ENCODE measurements at places on chromosomes 2 and 18.

DNA sequence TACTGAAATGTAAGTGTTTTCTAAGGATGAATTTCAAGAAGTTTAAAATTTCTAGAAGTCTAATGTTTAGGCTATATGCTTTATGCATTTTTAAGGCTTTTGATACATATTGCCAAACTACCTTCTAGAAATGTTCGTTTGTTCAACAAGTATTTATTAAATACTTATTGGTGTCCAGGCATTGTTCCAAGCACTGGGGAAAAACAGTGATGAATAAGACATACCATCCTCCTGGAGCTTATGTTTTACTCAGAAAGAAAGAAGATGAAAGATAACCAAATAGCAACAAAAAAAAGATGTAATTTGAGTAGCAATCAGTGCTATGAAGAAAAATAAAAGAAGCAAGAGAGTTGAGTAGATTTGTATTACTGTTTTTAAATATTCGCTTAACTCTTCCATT, 692.9 kb downstream of the SLC4A3 start:
- no peak for DNase-seq
- H3K4me1 ChIP-seq = no peaks in the 10 kb centered on the region
- no peaks in the 10 kb centered on the region for H3K27me3 ChIP-seq
- H3K4me3 ChIP-seq = no peak overlapping the region

- no peak for DNase-seq
- no peaks in the 10 kb centered on the region for H3K4me1 ChIP-seq
- H3K27me3 ChIP-seq = no peaks in the 10 kb centered on the region
Observed at GRCh38 chr18:73733806-73734314, 413.8 kb downstream of the FBXO15 start.

DNA sequence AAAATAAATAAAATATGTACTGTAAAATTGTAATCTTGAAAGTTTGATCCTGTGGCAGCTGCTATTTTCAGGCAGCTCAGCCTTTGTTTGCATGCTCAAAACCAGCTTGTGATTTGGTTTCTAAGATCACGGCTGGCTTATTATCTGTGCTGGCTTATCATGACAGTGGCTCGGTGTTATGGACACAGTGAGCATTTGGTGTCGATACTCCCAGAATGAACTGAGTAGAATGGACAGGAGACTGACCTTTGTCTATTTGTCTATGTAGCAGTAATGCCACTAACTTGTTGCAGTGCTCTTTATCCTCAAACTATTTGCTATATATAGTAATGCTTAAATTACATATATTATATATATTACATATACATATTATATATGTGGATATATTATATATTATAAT, 58.8 kb downstream of the NEDD4L start:
- no peaks in the 10 kb centered on the region for H3K36me3 ChIP-seq
- H3K27me3 ChIP-seq = no peaks in the 10 kb centered on the region

DNA sequence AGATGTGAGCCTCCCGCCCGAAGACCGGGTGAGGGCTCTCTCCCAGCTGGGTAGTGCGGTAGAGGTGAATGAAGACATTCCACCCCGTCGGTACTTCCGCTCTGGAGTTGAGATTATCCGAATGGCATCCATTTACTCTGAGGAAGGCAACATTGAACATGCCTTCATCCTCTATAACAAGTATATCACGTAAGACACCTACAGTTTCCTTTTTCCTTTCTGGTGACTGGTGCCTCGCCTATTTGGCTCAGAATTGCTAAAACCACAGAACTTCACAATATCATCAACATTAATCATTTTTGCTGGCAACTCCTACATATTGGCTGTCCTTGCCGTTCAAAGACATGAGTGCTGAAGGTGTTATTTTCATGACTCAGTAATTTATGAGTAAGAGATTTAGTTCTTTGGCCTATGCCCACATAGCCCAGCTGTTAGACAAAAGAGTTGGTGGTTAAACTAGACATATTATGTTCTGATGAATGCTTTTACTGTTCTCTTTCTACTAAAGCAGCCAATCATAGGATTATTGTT, 2.2 kb downstream of the STAMBP start:
- H3K4me1 ChIP-seq = peaks cover 15% of the 10 kb centered on the region
- no peak overlapping the region for H3K27ac ChIP-seq
- DNase-seq = no peak
- no peak overlapping the region for H3K4me3 ChIP-seq
- H3K36me3 ChIP-seq = peaks cover 19% of the 10 kb centered on the region

DNA sequence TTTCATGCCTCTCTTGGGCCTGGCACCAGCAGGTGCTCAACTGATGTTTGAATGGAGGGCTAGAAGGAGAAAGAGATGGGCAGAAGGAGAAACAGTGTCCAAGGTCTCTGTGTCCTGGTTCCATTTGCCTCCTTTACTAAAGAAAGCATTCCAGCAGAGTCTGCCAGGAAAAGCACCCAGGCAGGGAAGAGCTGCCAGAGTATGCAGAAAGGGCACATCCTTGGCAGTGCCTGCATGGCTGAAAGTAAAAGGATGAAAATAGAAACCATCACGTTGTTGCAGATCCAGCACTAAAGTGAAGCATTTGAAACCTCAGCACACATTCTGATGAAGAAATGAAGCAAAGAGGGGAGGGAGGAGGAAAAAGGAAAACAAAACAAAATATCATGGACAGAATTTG, 142.2 kb downstream of the ESCO1 start:
- H3K27ac ChIP-seq = no peak overlapping the region
- no peaks in the 10 kb centered on the region for H3K4me1 ChIP-seq
- H3K27me3 ChIP-seq = no peaks in the 10 kb centered on the region
- H3K4me3 ChIP-seq = no peak overlapping the region
- DNase-seq = no peak

DNA sequence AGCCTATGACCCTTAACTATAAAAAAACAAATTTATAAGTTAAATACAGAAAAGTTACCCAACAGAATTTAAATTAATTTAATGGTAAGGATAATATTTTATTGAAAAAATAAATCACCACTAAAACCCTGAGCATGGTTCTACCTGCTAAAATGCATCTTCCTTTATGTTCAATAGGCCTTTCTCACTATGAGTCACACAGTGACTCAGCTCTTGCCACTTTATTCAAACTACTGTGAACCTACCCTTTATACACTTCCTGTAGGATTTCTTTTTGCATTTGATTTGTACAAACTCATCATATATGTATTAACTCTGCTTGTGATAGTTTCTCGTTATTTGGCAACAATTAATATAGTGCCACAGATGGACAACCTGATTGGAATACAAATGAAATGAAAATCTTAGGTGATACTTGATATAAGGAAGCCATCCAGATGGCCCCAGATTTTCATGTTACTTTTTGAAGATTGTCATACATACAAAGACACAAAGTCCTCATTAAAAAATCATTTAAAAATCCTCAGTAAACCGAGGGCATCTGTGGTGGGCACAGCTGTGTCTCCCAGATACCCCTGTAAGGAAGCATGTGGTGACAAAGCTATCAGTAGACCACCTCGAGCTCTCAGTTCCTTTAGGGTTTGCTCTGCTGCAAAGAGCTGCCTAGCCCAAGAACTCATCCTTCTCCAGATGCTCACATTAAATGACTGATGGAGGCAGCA, 55.2 kb upstream of the COBLL1 start:
- H3K4me1 ChIP-seq = peaks cover 11% of the 10 kb centered on the region
- H3K36me3 ChIP-seq = no peaks in the 10 kb centered on the region
- H3K27me3 ChIP-seq = no peaks in the 10 kb centered on the region
- no peak overlapping the region for H3K4me3 ChIP-seq
- H3K27ac ChIP-seq = no peak overlapping the region
- DNase-seq = peak; percentile 67

- H3K4me3 ChIP-seq = no peak overlapping the region
- DNase-seq = no peak
Observed at GRCh38 chr18:8602040-8602439, 7.2 kb upstream of the RAB12 start.

DNA sequence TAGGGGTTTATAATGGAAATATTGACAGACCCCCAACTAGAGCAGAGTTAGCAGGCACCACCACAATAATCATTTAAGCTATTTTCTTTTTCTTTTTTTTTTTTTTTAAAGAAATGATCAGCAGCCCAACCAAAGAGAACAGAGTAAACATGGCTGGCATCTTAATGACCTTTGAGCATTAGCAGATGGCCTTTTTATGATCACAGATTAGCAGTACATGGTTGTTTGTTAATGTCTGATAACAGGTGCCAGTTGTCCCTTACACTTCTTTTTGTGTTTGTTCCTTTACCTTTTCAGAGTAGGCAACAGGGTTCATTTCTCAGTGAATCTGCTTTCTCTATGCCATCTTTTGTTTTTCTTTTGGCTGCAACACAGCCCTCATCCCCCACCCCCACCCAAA, 747.0 kb downstream of the BCL11A start:
- H3K4me1 ChIP-seq = no peaks in the 10 kb centered on the region
- H3K27me3 ChIP-seq = no peaks in the 10 kb centered on the region

- H3K4me1 ChIP-seq = peaks cover 21% of the 10 kb centered on the region
- H3K27me3 ChIP-seq = no peaks in the 10 kb centered on the region
- no peaks in the 10 kb centered on the region for H3K36me3 ChIP-seq
- H3K4me3 ChIP-seq = no peak overlapping the region
- H3K27ac ChIP-seq = peak overlapping the region; percentile 87
Observed at GRCh38 chr2:76861708-76862107, 660.5 kb downstream of the LRRTM4 start.

DNA sequence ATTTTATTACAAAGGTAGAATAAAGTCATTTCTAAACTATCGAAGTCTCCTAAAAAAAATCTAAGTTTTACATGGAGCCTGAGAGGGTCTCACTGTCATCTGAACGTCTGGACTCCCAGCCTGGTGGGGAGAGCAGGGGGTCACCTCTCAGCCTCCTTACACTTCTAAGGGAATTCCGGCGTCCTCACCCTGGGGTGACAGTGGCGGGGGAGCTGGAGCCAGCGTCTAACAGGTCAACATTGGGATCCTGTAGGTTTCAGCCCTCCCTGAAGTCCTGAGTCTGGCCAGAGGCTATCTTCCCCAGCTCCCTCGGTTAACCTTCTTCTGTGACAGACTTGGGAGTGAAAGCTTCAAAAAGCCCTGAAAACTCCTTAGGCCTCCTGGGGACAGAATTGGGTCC, 34.6 kb upstream of the GLI2 start:
- peaks cover 3% of the 10 kb centered on the region for H3K27me3 ChIP-seq
- DNase-seq = no peak
- H3K27ac ChIP-seq = no peak overlapping the region

GRCh38 chr2:48424866-48425265, 105.1 kb upstream of the STON1 start:
- H3K36me3 ChIP-seq = no peaks in the 10 kb centered on the region
- H3K4me1 ChIP-seq = no peaks in the 10 kb centered on the region
- H3K4me3 ChIP-seq = no peak overlapping the region
- no peaks in the 10 kb centered on the region for H3K27me3 ChIP-seq
- H3K27ac ChIP-seq = no peak overlapping the region

DNA sequence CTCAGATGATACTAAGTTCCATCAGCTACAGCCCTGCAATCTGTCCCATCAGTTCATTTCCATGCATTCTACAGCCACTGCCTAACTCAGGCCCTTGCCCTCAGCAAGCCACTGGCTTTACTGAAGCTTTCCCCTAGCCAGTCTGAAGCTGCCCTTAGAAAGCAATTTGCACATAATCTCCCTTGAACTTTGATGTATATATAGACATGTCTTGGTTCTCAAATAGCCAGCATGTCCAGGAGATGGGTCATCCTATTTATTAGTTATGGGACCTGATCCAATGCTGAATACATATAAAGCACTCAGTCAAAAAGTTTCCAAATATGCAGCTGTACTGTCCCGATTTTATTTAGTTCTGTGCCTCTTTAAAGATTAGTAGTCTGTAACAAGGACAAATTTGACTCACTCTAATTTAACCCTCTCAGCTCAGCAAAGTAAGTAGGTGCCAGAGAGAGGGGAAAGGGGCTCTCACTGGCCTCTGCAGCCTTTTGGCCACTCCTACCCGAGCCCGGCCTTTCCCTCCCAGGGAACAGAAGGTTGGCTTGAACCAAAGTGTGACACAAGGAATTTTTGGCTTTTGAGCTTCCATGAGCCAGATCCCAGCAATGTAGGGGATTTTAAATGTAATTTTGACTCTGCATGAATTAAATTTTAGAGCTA, 70.7 kb downstream of the CCDC93 start:
- no peak overlapping the region for H3K27ac ChIP-seq
- H3K27me3 ChIP-seq = no peaks in the 10 kb centered on the region
- H3K4me1 ChIP-seq = no peaks in the 10 kb centered on the region
- no peak for DNase-seq
- H3K4me3 ChIP-seq = no peak overlapping the region

- no peak overlapping the region for H3K4me3 ChIP-seq
- H3K4me1 ChIP-seq = no peaks in the 10 kb centered on the region
- no peak for DNase-seq
- H3K27me3 ChIP-seq = no peaks in the 10 kb centered on the region
Observed at GRCh38 chr2:129465045-129465444, 514.4 kb upstream of the RAB6C start.

- no peak overlapping the region for H3K27ac ChIP-seq
- H3K36me3 ChIP-seq = no peaks in the 10 kb centered on the region
- peaks cover 21% of the 10 kb centered on the region for H3K4me1 ChIP-seq
- no peaks in the 10 kb centered on the region for H3K27me3 ChIP-seq
Observed at GRCh38 chr2:112891385-112891831, 19.6 kb upstream of the IL37 start.

GRCh38 chr2:70777450-70777849, 9.4 kb upstream of the ADD2 start:
- peaks cover 6% of the 10 kb centered on the region for H3K4me1 ChIP-seq
- no peak for DNase-seq
- no peak overlapping the region for H3K4me3 ChIP-seq
- no peak overlapping the region for H3K27ac ChIP-seq
- H3K27me3 ChIP-seq = 0 out of 2 replicates have a peak, but pooled peaks cover 5% of the 10 kb centered on the region

GRCh38 chr2:234550056-234550455, 53.2 kb upstream of the ARL4C start:
- no peak for DNase-seq
- no peak overlapping the region for H3K4me3 ChIP-seq
- no peak overlapping the region for H3K27ac ChIP-seq
- no peaks in the 10 kb centered on the region for H3K4me1 ChIP-seq

DNA sequence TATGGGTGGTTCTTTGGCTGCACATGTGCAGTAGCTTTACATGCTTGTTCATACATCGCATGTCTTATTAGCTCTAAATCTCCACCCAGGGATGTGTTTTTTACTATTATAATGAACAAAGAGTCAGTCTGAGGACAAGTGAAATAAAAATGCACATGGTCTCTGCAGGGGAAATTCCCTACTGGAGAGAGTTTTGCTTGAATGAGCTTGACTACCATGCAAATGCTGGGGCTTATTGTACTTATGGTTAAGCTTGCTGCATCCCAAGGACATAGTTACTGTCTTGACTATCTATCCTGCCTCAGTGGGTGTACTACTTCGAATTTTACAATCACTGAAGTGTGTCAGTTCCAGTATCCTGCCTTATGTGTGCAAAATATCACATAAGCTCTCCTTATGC, 362.7 kb downstream of the TDRD15 start:
- H3K36me3 ChIP-seq = no peaks in the 10 kb centered on the region
- DNase-seq = no peak
- H3K27me3 ChIP-seq = no peaks in the 10 kb centered on the region
- H3K4me3 ChIP-seq = no peak overlapping the region

- peaks cover 11% of the 10 kb centered on the region for H3K27me3 ChIP-seq
- H3K4me3 ChIP-seq = no peak overlapping the region
- H3K27ac ChIP-seq = no peak overlapping the region
- no peaks in the 10 kb centered on the region for H3K36me3 ChIP-seq
- DNase-seq = no peak
Observed at GRCh38 chr2:237498341-237498740, 11.3 kb downstream of the MLPH start.
